ENCODE measurements at places on chromosomes 5 and 9.
A peak's percentile ranks its signal among the peaks of the same experiment; 100 is the strongest.

- no peak for DNase-seq
Observed at GRCh38 chr5:56737951-56738606, 77.3 kb upstream of the MAP3K1 start.

DNA sequence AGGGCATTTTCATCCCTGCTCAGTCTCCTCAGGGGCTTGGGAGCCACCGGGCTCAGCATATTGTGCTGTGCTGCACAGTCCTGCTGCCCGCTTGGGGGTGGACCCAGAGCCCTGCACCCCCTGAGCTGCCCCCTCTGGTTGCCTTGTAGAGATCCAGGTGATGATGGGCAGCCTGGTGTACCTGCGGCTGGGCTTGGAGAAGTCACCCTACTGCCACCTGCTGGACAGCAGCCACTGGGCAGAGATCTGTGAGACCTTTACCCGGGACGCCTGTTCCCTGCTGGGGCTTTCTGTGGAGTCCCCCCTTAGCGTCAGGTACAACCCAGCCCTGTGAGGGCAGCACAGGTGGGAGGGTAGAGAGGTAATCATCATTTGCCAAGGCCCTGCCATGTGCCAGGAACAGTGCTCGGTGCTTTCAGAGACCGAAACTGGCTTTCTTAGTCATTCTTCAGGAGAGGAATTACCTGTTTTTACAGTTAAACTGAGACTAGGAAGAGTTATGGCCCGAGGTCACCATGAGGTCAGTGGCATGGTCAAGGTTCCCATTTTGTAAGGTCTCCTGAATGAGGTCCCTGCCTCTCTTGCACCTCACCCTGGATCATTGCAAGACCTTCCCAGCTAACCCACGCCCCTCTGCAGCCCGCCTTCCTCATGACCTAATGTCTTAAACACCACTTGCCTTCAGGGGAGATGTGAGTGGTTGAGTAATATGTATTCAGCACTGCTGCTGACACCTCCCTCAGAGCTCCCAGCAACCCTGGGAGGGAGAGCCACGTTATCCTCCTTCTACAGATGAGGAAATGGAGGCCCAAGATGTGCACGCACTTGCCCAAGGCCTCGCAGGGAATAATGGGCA lies 7.5 kb downstream of the NHP2 start:
- peak; percentile 57 for DNase-seq

DNA sequence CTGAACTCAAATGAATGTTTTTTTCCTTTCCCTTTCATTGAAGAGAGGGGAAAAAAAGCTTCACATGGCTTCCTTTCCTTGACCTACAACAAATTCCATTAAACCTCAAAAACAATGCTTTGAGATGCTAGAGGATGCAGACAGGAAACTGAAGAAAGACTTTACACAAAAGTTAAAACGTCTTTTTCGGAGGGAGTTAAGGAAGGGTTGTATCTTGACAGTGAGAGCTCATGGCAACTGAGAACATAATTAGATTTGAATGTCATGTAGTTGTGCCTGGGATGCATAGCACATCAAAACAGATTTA lies 66.4 kb downstream of the EBF1 start:
- peak; percentile 80 for DNase-seq

GRCh38 chr9:98897745-98898144 lies 46.0 kb upstream of the COL15A1 start:
- peak; percentile 75 for DNase-seq

DNA sequence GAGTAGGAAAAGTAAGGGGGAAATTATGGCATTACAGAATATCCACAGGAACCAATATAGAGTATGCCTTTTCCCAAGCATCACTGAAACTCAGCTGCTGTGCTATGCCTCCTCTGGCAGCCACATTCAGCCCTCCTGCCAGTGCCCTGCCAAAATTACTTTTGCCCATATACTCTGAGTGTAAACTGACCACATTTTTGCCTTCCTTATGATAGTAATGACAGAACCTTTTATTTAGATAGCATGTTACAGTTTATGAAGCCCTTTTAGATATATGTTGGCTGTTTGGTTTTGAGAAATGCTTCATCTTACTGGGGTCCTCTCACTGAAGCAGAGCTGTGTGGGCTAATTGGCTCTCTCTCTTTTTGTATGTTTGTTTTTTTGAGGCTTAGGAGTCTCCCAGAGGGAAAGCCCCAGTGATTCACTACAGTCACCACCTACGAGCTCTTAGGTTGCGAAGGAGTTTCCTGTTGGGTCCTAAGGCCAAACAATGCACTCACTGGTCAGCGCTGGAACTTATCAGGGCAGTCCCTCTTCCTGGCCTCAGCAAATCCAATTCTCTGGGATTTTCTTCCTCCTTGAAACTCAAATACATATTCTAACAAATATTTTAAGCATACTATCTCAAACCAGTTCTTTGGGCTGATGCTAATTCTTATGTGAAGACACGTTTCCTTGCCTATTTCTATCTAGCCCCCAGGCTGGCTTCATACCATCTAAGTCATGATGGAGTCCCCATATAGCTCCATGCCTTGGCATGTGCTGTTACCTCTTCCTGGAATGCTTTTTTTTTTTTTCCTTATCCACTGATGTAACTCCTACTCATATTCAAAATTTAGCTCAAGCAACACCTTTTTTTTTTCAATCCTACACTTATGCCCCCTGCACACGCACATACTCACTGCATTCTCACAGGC lies 3.7 kb downstream of the PHF24 start:
- DNase-seq, result peak; percentile 70

- peak; percentile 87 for DNase-seq
Observed at GRCh38 chr5:73365301-73365853, 83.2 kb downstream of the FOXD1 start.

DNA sequence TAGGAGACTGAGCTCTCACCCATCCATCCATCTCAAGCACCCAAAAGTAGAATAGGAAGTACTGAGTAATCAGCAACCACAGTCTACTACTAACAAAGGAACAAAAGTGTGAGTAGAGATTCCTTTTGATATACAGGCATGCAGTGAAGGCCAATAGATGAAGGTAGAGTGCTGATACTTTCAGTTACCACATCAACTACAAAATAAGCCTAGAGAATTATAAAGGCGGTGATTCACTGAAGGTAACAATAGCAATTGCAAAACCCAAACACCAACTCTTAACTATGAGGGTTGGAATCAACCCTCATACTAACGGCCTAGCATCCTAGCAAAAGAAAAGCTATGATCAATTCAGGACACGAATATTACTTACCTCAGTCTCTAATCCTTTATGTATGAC lies 992.6 kb downstream of the DNAH5 start:
- no peak for DNase-seq

- DNase-seq, result peak; percentile 23
Observed at GRCh38 chr5:154611341-154611767, 133.3 kb upstream of the HAND1 start.

- DNase-seq, result peak; percentile 3
Observed at GRCh38 chr5:89028595-89029285, 145.8 kb upstream of the MEF2C start.

All from choroid plexus epithelial cell (primary cell).